ENCODE measurements at places on chromosomes 4 and X.

- DNase-seq: no peak
These were observed 614.8 kb upstream of the TECRL start for GRCh38 chr4:65023883-65024670.

- no peak for DNase-seq
These were observed 5.6 kb upstream of the LIMCH1 start for GRCh38 chr4:41532336-41532735.

DNA sequence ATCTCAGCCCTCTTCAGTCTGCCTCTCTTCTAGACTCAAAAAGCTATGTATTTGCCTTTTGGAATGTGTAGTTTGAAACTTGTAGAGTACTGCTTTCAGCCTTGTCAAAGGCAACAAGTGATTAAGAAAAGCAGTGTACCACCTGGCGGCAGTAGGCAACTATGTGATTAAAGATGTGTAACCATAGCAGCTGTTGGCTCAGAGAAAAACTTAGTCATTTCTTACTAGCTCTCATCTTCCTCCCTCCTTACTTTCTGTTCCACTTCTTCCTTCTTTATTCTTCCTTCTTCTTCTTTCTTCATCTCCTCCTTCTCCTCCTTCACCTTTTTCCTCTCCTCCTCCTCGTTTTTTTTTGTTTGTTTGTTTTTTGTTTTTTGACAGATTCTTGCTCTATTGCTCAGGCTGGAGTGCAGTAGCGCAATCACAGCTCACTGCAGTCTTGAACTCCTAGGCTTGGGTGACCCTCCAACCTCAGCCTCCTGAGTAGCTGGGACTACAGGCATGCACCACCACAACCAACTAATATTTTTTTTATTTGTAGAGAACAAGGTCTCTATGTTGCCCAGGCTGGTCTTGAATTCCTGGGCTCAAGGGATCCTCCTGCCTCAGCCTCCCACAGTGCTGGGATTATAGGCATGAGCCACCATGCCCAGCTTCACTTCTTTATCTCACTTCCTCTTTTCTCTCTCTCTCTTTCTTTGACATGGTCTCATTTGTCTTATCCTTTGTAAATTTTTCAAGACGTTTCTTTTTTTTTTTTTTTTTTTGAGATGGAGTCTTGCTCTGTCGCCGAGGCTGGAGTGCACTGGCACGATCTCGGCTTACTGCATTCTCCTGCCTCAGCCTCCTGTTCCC is 32.6 kb downstream of the ABHD18 start:
- DNase-seq: no peak

GRCh38 chrX:145002771-145003170 is 244.5 kb upstream of the SPANXN1 start:
- no peak for DNase-seq

- DNase-seq: no peak
These were observed 81.3 kb upstream of the JADE1 start for GRCh38 chr4:128728190-128728589.

GRCh38 chrX:46268412-46268811 is 276.8 kb downstream of the ZNF674 start:
- no peak for DNase-seq

DNA sequence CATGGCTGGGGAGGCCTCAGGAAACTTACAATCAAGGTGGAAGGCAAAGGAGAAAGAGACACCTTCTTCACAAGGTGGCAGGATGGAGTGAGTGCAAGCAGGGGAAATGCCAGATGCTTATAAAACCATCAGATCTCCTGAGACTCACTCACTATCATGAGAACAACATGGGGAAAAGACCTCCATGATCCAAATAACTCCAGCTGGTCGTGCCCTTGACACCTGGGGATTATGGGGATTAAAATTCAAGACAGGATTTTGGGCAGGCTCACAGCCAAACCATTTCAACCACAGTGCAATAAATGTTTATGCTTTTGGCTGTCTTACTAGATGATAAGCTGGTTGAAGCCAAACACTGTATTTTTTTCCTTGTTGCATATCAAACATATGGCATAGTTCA is 1112.4 kb downstream of the STIM2 start:
- no peak for DNase-seq

DNA sequence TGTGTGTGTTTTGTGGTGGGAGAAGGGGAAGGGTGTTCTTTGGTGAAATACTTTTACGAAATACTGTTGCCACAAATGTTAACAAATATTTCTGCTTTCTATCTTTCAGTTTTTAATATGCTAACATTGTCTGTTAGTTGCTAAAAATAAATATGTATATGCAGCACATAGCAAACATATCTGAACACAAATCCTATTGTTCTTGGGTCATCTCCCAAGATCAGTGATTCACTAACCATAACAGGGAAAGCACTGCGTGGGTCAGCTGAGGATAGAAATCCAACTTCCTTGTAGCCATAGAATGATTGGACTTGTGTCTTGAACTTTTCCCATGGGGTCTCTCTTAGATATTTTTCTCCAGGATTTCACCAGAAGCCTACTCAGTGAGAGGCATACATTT is 250.3 kb upstream of the FAM47A start:
- DNase-seq: no peak

- no peak for DNase-seq
These were observed 353.4 kb upstream of the TACR3 start for GRCh38 chr4:104073229-104073628.

DNA sequence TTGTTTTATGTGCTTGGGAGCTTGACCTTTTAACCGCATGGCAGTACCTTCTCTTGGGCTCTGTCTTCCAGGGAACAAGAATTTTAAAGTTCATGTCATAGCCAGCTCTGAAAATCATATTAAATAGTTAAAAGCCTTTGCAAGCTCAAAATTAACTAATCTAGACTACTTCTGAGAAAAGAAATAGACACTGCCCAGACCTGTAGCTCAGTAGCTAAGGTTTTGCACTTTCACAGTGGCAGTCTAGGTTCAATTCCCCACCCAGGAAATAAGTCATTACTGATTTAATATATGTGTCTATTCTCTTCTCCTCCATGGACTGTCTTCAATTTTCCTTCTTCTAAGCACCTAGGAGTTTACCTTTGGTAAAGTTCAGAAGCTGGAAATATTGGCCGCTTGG is 27.4 kb downstream of the HSD17B11 start:
- no peak for DNase-seq

DNA sequence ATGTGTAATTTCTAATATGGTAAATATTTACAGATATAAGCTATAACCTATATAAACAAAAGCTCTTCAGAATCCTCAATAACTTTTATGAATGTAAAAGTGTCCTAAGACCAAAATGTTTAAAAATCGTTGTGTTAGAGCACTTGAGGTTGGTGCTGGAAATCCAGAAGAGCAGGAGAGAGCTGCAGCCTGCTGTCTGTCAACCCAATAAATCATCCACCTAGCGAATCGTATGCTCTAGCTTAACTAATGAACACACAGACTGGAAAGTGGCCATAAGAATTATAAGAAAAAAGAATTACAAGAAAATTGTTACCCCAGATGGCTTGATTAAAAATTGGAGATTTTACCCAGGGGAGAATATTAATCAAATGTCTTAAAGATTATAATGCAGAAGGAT is 17.0 kb downstream of the CFAP97 start:
- DNase-seq: no peak

DNA sequence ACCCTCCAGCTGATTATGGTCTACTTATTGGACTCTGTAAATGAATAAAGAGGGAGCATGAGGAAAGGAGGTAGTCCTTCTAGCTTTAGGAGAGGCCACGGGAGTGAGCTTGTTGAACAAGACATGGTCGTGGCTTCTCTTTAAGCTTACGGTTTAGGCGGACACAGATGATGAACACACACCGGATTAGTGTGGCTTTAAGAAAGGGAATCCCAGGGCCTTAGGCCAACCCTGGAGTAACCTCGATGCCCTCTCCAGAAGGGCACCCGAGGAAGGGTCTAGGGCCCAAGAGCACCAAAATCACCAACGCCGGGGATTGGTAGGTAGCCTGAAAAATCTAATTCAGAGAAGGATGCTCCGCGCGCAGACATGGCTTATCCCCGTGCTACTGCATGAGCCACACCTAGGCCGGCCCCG is 39.4 kb downstream of the ERVMER34-1 start:
- DNase-seq: no peak

GRCh38 chrX:47751670-47752069 is 85.0 kb upstream of the ZNF81 start:
- no peak for DNase-seq

DNA sequence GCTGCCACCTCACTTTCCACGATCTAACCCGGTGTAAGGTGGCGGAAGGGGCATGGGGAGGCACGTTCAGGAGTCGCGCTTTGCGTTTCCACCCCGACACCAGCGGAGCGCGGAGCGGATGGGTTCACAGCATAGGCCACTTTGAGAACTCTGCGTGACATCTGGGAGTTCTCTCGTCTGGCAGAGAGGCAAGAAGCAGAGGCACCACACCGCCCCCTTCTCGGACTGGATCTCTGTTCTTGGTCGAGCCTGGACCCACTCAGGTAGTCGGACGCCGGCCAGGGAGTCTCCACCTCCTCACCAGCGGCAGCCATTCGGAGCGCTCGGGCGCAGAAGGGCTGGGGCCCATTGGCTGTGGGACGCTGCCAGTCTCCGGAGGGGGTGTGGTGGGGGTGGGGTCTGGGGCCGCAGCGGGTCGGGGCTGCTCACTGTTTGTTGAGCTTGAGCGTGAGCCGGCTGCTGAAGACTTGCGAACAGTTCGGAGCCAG is at the start of gene DACH2:
Gene DACH2 (plus strand): TSS at position 428 of the 488 bp plus-strand sequence.
- DNase-seq: no peak

DNA sequence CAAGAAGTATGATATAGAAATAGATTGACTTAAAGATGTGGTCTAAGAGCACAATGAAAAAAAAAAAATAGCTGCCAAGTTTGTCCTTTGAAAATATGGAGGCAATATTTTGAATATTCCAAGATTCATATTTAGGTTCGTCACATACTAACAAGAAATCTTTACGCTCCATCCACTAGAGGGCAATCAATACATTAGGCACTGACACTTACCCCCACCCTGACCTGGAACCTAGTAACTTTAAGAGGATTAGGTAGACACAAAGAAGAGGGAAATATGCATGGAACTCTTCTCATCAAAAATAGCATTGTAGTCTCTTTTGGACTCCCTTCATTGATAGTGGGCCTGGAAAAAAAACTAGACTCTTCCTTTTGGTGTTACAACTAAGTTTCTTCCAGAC is 1108.1 kb downstream of the PCDH19 start:
- DNase-seq: no peak

DNA sequence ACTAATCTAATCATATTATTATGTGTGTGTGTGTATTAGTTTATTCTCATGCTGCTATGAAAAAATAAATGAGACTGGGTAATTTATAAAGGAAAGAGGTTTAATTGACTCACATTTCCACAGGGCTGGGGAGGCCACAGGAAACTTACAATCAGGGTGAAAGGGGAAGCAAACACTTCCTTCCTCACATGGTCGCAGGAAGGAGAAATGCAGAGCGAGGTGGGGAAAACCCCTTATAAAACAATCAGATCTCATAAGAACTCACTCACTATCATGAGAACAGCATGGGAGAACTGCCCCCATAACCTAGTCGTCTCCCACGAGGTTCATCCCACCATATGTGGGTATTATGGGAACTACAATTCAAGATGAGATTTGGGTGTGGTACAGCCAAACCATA is 190.9 kb upstream of the TAPT1 start:
- DNase-seq: no peak

- DNase-seq: no peak
These were observed 152.9 kb downstream of the COL4A6 start for GRCh38 chrX:108285356-108285755.

Data from esophagus squamous epithelium (tissue), 5 donors.